ENCODE measurements at places on chromosomes 6 and 20.

DNA sequence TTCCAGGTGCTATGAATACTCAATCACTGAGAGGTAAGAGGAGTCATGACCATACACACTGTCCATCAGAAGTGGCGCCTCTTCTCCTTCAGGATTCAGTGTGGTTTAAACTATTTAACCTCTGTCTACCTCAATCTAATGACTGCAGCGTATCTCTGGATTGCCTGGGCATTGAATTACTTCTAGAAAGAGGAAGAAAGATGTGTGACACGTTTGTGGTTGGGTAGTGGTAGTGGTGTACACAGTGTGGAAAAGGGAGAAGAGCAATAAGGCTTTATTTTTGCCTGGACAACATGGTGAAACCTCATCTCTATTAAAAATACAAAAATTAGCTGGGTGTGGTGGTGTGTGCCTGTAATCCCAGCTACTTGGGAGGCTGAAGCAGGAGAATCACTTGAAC, 38.0 kb upstream of the ECHDC1 start:
- DNase-seq = no peak

DNA sequence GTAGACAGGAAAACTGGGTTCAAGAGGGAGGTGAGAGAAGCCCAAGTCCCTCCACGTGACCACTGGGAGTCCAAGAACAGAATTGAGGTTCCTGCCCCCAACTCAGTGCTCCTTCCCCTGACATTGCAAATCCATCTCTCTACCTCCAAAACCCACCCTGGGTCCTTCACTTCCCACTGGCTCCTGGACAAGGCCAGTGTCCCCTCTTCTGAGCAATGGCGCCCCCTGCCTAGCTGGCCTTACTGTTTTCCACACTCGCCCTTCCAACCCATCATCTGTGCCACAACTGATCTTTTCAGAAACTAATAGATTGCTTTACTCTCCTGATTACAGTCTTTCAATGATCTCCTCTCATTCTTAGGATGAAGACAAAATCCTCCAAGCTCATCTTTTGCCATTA, 200.3 kb downstream of the ANKRD60 start:
- DNase-seq = no peak

DNA sequence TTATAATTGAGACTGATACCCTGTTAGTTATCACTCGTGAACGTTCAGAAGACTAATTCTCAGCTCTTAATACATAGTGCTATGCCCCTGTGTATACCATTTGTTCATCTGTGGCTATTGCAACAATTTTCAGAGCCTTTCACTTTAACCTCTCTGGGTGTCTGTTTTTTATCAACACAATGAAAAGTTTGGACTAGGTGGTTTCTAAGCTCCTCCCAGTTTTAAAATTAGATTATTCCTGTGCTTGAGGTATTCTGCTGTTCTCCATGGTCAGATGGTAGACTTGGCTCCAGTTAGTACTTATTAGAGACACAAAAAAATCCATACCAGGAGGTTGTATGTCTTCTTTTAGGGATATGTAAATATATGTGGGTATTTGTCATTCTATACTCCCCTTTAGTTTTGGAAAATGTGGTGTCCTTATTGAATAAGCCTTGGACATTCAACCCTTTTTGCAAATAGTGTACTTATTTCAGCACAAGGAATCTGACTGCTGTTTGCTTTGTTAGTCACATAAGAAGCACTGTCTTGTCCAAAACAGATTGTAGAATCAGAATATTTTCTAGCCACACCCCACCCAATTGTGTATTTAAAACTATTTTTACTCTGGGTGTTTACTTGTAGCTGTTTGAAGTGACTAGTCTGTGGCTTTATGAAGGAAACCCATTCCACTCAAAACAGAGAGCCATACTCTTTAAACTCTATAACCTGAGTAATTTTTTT, 2.0 kb upstream of the COL10A1 start:
- no peak for DNase-seq

- DNase-seq = no peak
Observed at GRCh38 chr20:38853759-38854158, 48.3 kb downstream of the PPP1R16B start.

DNA sequence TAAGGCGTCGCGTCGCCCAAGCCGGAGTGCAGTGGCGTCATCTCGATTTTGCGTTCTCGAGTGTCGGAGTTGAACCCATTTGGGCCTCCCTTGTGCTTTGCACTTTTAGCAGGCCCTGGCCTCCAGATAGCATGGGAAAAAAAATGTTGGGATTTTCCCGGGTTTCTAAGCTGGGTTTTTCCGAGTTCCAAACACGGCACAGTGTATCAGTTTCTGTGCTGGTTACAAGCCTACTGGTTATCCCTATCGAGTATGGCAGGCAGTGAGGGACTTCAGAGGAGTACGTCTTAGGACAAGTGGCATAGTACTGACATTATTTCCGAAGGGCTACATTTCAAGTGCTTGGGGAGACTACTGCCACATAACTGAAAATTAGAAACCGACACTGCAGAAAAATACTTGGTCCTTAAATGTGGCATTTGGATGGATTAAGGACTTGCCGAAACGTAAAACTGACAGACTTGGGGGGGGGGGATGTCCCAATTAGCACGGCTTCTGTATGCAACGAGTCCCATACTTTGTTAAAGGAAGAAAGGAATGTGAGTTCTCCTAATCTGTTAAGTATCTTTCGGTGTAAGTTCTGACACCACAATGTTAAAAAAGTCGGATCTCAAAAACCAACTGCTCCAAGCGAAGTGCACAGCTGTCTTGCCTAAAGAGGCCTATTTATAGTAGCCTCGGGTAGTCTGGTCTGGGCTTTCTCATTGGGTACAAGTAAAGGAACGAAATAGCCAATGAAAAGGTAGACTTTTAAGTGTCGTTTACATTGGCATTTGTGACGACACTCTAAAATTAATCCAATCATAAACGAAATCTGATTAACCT, 70.2 kb downstream of the HFE start:
- DNase-seq = peak; percentile 97

DNA sequence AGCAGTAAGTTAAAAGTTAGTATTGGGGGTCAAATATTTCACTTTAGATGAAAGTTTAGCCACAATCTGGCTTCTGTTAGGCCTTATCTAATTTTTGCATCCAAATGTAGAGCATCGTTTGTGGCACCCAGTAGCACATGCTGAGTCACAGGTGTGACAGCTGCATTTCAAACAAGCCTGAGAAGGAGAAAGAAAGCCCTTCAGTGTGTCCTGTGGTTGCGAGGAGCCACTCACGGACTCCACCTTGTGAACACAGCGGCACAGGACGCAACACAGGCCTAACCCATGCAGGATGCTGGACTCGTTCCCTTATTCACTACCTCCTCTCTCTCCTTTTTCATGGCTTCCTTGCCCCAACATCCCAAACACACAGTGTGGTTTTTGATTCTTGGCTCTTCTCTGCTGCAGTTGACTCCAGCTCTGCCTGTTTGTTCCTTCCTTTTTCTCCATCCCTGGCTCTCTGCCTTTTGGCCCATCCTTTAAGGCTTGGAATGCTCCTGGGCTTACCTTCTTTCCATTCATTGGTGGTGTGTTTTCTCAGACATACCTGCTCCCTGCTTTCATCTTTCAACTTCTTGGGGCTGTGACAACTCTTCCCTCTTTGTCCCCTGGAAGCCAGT, 124.2 kb downstream of the SLC16A10 start:
- no peak for DNase-seq

DNA sequence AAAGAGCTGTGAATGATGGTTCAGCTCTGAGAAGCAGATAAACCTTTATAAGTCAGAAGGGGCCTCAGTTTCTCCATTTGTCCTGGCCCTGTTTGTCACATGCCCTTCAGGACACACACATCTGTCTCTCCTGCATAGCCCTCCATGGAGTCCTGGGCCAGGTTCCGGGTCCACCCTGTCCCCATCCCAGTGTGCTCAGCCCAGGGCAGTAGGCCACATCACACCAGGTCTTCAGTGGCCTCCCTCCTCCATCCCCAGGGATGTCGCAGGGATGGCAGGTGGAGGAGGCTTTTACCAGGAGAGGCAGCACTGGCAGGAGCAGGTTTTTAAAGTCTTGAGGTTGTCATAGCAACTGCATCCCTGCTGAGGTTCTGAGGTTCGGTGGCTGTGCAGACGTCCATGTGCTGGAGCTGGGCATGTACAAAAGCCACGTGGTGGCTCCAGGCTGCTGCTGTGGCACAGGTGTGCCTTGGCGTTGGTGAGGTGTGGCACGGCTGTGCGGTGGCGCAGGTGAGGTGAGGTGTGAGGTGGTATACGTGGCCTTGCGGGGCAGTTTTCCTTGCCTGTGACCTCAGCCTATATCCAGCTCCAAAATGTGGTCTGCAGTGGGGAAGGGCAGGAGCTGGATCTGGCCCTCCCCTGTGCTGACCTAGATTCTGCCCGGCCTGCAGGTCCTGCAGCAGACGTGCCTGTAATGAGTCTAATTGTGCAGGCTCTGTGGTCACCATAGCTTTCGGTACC, 8.0 kb upstream of the NPBWR2 start:
- DNase-seq = no peak

- no peak for DNase-seq
Observed at GRCh38 chr6:96995903-96996302, 71.4 kb downstream of the KLHL32 start.

DNA sequence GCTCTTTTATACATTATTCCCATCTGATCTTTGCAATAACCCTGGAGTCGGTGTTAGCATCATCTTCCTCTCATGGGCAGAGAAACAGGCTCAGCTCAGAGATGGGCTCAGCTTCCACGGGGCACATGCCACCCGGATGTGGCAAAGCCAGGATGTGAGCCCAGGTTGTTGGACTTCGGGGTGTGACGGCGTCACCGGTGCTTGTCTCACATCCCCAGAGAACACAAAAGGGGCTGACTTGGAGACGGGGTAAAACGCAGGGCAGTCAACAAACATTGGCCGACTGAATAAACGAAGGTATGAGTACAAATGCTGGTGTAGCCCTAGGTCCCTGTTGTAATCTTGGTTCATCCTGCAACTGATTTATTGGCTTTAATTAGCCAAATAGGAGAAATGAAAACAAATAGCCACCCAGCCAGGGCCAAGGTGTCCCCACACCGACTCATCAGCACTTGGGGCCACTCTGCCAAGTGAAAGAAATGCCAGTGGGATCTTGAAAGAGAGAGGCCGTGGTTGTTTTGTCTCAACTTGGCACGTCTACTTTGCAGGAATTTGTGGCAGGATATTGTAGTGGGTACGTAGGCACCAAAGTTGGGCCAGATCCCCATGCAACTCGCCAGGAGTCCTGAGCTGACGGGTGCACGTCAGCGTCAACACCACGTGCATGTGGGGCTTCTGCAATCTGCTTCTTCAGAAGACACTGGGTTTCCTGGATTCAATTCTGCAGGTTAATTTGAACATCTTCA, 42.8 kb downstream of the APCDD1L start:
- DNase-seq = no peak

GRCh38 chr6:160756871-160757270, 54.8 kb downstream of the PLG start:
- peak; percentile 10 for DNase-seq

DNA sequence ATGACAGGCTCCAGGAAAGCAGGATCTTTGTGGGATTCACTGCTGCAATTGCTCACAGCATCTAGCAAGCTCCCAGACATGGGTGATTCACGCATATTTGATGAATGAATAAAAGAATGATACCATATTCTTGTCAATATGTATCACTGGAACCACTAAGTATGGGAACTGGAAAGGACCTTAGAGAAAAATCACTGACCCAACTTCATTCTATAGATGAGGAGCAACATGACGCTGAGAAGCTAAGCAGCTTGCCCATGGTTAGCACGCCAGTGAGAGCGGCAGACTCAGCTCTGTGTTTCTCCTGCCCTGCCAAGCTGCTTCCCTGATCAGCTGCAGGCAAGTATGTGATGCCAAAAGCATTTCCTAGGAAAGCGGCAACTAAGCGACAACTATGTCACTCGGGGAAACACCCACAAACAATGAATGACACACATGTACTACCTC, 66.8 kb downstream of the PPP1R3G start:
- no peak for DNase-seq

- no peak for DNase-seq
Observed at GRCh38 chr6:119677384-119677783, 327.8 kb upstream of the MAN1A1 start.

DNA sequence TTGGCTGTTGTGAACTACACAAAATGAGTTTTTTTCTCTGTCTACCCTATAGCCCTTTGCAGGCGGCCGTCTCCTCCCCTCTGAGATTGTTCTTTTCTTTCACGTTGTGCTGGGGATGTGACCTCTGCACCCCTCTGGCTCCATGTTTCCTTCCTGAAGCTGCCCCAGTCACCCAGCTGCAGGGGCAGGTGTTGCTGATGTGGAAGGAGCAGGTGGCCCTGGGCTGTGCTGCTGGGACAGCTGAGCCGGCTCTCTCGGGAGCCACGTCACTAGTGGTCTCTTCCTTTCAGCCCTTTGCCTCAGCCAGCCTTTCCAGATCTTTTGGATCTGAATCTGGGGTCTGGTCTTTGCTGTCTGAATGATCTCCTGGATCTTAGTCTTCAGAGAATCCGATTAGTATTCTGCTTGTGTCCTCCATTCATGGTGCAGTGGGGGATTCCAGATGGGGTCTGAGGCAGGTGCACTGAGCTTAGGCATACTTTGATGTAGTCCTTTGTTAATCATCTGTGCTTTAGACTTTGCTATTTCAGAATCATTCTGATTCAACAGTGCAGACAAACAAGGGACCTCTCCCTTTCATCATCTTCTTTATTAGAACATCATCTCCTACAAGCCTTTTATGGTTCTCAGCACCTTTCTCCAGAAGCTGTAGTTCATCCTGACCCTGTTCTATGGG, 31.4 kb downstream of the TMEM181 start:
- no peak for DNase-seq

- no peak for DNase-seq
Observed at GRCh38 chr6:113027780-113028179, 680.6 kb downstream of the RFPL4B start.

- peak; percentile 11 for DNase-seq
Observed at GRCh38 chr20:44151621-44152416, 35.2 kb downstream of the JPH2 start.

DNA sequence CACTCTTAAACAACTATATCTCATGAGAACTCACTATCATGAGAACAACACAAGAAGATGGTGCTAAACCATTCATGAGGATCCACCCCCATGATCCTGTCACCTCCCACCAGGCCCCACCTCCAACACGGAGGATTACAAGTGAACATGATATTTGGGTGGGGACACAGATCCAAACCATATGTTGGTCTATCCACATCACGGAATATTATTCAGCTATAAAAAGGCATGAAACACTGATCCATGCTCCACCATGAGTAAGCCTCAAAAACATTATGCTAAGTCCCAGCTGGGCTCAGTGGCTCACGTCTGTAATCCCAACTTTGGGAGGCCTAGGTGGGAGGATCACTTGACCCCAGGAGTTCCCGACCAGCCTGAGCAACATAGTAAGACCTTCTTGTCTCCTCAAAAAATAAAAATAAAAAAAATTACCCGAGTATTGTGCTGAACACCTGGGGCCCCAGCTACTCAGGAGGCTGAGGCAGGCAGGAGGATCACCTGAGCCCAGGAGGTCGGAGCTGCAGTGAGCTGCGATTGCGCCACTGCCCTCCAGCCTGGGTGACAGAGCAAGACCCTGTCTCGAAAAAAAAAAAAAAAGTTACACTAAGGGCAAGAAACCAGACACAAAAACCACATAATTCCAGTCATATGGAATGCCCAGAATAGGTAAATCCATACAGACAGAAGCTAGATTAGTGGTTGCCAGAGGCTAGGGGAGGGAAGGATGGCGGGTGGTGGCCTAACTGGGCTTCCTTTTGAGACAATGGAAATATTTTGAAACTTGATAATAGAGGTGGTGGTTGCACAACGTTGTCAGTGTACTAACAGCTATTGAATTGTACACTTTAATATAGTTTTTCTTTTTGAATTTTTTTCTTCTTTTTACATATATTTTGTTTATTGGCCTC, 43.1 kb downstream of the ZNF217 start:
- DNase-seq = no peak

Measured in retinal pigment epithelial cell (primary cell).